Fibroblast of mammary gland (primary cell): ENCODE measurements at places on chromosomes 4 and X.
A peak's percentile ranks its signal among the peaks of the same experiment; 100 is the strongest.

- peak; percentile 93 for DNase-seq
Observed at GRCh38 chr4:39464886-39465501, 6.1 kb downstream of the LIAS start.

DNA sequence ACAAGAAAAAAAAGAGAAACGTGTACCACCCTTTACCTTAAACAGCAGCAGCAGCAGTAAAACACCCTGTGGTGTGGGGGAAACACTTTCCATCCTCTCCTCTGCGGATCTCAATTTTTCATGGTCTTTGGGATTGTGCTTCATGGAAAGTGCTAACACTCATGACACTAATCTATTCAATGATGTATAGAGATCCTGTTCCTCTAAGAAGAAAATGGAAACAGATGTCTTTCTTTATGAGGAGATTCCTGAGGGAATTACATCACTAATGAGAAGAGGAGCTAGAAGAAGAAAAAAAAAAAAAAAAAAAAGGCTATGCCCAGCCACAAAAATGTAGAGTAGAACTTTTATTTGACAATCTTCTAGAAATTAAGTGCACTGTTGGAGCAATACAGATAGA lies 62.9 kb upstream of the NDST3 start:
- no peak for DNase-seq

DNA sequence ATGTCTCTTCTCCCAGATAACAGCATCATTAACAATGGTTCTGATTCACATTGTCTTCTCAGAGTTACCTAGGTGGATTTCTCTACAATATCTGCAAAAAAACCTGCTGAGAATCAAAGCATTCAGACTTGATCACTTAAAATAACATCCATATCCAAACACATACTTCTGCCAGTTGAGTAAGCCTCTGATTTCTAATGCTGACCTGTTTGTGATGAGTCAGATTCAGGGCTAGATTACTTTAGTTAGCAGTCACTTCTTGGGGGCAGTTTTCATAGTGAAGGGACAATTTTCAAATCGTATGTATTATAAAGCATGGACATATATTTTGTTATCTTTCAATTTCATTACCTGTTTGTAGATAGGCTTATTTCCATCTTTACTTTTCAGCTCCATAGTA lies 35.5 kb downstream of the CCNI start:
- peak; percentile 82 for DNase-seq

- no peak for DNase-seq
Observed at GRCh38 chr4:136768925-136769275, 763.4 kb downstream of the PCDH18 start.

- peak; percentile 35 for DNase-seq
Observed at GRCh38 chr4:3112609-3113469, 38.4 kb downstream of the HTT start.

DNA sequence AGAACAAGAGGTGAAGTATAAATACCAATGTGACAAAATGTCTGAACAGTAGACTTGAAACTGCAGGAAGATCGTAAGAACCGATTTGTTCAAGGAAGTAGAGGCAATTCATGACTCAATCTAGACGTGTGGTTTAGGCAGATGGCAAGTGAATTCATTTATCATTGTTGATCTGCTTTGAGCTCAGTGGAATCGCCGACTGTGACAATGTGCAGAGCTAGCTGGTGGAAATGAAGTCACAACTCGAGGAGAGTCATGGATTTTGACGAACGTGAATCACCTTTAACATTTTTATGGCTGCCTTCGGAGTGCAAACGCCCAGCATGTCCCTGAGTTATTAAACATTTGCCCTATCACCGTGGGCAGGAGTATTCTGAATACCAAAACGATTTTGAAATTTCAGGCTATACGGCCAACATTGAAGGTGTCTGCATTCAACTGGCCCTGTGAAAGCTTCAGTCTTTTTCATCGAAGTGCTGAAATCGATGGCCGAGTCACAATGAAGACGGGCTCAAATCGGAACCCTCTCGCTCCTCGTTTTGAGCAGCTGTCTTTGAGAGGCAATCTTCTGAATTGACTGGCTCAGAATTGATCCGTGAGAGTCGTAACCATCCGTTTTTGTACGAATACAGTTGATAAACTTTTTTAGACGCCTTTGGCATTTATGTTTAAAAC lies 689 bp upstream of the OGT start:
- peak; percentile 82 for DNase-seq

- DNase-seq: peak; percentile 31
Observed at GRCh38 chr4:103032574-103032973, 13.1 kb upstream of the SLC9B1 start.

DNA sequence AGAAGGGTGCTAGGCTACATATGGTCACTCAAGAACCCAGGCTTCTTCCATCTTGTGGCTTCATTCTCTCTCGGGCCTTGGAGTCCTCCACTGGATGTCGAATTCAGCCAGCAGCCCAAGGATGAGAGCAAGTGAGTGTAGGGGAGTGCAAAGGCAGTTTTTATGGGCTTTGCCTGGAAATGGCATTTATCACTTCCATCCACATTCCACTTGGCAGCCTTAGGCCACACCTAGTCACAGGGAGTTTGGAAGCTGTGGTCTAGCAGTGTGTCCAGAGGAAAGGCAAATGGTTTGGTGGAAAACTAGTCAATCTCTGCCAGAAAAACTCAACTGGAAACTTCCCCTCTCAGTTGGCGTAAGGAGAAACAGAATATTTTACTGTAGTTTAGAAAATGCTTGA lies 59.0 kb downstream of the NHS start:
- no peak for DNase-seq

DNA sequence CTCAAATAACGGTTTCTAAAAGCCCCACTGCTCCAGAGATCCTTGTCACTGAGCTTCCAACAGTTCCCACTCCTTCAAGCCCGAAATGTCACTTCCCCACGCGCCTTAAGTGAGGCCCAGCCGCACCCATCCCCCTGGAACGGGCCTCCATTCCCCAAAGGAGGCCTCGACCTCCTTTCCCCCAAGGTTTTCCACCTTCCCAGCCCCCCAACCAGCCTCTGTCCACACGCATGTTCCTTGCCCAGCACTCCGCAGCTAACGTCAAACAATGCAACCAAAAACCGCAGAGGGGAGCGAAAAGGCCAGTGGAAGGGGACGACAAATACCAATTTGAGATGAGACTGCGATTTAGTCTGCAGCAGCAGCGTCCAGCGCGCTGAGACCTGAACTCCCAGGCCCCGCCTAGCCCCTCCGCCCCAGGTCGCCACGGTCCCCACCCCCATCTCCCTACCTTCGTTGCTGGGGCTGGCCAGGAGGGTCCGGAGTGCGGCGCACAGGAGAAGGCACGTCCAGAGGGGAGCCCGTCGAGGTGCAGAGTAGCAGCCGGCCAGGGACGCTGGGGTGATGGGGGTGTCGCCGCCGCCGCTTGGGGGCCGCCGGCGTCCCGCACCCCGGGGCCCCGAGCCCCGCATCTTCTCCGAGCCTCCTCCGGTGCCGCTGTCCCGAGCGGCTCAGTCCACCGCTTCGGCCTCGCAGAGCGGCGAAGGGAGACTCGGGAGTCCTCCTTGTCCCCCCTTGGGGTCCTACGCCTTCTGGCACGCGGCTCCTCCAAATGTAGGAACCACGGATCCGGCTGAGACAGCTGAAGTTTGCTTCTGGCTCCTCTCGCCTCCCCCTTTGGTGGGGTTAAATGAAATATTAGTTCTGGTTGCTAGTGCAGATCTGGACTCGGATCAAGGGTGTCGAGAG lies 924 bp downstream of the EPHA5 start:
- DNase-seq: peak; percentile 11

- DNase-seq: no peak
Observed at GRCh38 chr4:48668254-48669017, 111.6 kb downstream of the FRYL start.

DNA sequence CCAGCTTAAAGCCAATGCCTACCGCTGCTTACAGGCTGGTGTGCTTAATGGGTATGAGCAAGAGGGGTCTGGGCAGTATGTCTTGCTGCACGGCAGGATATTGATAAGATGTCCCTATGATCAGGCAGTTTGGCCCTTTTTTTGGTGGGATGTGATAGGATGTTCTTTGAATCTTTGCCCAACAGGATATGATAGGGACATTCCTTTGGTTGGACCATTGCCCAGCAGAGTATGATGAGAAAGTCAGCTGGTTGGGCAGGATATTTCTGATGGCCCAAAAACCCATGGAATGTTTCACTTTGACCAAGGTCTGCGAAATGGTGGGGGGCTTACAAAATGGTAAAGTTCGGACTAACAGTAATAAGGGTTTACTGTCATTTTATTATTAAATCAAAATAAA lies 1060.6 kb downstream of the STIM2 start:
- peak; percentile 48 for DNase-seq

GRCh38 chr4:177371461-177371860 lies 61.8 kb downstream of the NEIL3 start:
- no peak for DNase-seq

DNA sequence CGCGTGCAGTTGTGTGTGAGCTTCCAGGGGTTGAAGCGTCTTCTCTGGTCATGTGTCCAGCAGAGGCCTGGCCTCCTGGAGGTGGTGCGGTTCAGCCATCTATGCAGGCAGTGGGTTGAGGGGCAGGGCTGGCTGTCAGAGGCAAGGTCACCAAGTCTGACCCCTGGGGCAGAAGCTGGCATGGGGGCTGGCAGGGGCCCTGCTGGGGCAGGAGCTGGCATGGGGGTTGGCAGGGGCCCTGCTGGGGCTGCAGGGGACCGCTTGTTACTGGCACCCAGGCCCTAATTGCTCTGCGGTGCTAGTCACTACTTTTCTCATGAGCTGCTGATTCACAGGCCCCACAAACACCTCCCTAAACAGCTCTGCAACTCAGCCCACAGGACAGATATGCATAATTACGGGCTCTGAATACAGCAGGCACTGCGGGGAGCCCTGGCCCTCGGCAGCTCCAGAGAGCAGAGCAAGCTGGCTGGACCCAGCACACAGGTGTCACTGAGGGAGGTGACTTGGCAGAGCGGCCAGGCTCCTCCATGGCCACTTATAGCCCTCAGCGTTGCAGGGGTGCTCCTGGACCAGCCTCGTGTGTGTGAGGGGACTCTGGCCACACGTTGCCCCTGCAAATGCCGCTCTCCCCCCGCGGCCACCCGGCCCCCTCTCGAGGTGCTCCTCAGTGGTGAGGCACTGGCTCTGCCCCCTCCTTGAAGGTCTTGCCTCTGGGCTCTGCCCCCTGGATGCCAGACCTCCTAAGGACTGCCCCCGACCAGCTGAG lies 32.7 kb downstream of the CPLX1 start:
- DNase-seq: no peak

- DNase-seq: no peak
Observed at GRCh38 chrX:135522132-135522530, 1.7 kb downstream of the INTS6L start.

- DNase-seq: no peak
Observed at GRCh38 chr4:88043001-88043400, 35.6 kb downstream of the PKD2 start.

DNA sequence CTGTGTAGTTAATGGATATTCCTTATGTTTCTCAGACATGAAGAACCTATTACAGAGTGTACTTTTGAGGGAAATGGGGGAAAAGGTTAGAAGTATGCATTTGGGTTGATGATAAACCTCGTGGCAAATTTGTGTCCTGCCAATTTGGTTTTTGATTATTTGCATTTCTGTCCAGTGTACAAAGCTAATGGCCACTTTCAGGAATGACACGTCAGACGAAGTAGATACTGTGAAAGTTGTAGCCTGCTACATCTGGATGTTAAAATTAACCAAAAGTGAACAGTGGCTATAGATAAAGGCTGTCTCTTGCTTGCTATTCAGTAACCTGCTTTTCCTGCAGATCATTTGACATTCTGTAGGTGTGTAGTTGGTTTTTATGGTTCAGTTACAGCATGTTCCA lies 1.0 kb downstream of the PRDX4 start:
- DNase-seq: no peak

GRCh38 chrX:73412930-73413329 lies 33.9 kb upstream of the CDX4 start:
- DNase-seq: no peak

DNA sequence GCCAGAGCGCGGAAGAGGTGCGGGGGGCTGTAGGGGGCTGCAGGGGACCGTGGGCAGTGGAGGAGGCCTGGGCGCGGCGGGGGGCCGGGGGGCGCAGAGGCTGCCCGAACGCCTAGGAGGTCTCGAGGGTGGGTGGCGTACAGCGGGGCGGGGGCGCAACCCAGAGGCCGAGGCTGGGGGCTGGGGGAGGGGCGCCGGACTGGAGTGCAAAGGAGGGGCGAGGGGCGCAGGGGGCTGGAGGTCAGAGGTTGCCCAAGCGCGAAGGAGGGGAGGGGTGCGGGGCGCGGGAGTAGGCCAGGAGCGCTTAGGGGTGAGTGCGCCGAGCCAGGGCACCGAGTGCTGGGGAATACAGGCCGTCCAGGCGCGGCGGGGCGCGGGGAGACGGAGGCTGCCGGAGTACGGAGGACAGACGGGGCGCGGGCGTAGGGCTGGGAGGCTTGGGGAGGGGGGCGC lies 255 bp downstream of the GYG2 start:
- DNase-seq: no peak

GRCh38 chrX:56761167-56761566 lies 32.1 kb downstream of the NBDY start:
- no peak for DNase-seq

DNA sequence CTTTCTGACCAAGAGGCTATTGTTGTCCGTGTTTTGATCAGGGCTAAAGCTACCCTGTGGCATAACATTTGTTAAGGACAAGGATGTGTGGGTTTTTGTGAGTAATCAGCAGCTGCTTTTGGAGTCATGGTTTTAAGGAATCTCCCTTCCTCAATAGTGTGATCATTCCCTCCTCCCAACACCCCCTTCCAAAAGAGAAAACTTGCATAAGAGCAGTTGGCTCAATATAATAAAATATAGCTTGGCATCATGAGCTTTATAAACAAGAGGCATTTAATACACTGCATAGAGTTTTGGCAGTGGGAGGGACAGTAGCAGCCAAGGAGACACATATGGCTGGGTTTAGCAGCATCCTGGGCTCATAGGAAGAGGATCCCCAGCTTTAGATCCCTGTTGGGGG lies 84.7 kb downstream of the NHS start:
- DNase-seq: peak; percentile 87

GRCh38 chr4:122772986-122773385 lies 40.5 kb downstream of the BBS12 start:
- DNase-seq: no peak

GRCh38 chr4:15719506-15719905 lies 16.6 kb downstream of the BST1 start:
- DNase-seq: no peak

GRCh38 chrX:48460606-48461005 lies 9.5 kb downstream of the SLC38A5 start:
- no peak for DNase-seq

DNA sequence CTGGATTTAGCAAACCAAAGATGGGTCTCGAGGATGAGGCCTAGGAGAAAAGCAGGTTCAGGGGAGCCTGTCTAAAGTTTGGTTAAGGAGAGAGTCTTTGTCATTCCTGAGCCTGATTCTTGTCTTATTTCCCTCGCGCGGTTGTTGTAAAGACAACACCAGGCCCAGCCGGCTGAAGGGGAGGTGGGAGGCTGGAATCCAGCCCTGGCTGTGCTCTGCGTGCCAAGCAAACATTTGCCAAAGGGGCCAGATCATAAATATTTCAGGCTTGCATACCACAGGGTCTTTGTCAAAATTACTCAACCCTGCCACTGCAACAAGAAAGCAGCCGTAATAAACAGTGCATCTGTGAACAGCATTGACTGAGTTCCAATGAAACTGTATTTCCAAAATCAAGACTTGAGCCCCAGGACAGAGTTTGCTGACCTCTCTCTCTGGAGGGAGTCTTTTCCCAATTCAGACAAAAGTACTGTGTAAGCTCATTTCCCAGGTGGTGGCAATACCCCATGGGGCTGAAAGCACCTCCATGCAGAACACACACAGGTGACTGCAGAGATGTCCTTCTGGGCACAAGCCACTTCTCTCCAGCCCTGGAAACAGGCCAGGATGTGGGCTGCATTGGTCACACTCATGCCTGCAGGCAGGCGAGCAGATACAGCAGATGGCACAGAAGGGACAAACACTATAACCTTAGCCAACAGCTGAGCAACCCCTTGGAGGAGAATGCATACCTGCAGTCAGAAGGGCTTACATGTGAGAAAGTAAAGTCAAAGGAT lies 320.3 kb downstream of the STK32B start:
- DNase-seq: no peak
